ENCODE measurements at places on chromosomes 1 and 21.

DNA sequence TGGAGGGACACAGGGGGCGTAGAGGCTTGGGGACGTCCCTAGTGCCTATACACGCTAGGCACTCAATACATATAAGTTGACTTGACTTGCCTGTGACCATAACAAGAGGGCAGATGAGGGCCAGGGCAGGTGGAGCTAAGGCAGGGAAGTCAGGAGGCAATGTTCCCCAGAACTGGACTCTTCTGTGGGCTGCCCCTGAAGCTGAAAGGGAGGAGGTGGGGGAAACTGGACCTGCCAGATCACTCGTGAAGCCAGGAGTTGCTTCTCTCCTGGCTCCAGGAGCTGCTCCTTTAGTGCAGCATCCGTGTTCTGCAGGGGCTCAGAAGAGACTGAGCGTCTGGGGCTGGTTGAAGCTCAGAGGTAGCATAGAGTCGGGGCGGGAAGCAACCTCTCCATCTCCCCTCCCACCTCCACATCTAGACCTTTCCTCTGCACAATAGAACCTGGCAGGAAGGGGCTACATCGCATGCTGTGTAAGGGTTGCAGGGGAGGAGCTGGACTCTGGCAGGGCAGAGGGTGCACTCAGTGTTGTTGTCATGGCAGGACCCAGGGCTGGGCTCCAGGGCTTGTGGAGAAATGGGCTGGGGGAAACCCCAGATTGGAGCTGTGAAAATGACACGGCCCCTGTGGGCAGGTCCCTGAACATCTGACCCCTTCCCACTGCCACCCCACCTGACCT, 2.9 kb upstream of the SEMA4A start:
- DNase-seq = no peak

GRCh38 chr1:112533029-112533428, 24.3 kb downstream of the WNT2B start:
- DNase-seq = no peak

DNA sequence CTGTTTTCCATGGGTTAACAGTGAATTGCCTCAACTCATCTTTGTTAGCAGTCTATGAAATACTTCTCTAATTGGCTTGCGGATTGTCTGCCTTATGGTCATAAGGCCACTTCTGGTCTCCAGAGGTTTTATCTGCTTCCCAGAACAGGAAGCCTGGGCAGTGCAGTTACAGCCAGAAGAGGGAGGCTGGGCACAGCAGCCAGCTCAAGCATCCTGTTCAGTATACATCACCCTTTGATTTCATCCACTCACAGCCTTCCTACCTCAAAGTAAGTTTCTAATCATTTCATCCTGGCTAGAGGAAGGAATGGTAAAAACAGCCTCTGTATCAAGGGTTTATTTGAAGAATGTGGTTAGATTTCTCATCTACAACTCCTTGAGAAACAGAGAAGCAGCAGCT, 311.5 kb upstream of the DEPDC1 start:
- DNase-seq = no peak

DNA sequence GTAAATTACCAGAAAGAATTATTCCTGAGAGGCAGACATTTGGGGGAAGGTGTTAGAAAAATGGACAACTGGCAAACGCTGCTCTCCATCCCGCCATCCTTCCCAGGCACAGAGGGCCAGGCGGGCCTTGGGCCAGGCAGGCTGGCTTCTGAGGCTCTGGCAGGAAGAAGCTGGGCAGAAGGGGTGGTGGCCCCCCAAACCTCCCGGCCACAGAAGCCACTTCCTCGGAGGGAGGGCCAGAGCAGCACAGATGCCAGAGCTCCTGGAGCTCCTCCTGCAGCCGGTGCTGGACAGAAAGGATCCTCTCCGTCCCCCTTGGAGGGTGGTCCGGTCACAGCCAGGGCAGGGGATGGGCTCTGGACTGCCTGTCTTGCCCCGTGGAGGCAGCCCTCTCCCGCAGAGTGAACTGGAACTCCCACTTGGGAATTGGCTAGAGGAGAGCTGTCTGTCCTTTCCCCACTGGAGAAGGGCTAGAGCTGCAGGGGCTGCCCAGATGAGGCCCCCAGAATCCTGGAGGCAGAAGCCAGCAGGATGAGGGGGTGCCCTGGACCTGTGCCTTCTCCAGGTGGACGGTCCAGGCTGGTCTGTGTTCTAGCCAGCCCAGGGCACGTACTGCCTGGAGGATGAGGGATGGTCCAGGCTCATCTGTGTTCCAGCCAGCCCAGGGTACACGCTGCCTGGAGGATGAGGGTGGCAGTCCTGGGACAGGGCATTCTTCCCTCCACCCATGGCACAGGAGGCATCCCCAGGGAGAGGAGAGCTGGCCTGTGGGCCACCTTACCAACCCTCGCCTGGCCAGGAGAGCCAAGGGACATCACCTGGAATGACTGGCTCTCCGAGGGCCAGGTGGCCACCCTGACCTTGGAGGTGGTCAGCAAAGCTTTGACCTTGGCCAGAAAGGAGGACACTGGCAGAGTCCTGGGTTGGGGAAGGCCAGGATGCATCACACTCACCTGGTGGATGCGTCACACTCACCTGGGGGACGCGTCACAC, 47.4 kb upstream of the ACTRT2 start:
- no peak for DNase-seq

DNA sequence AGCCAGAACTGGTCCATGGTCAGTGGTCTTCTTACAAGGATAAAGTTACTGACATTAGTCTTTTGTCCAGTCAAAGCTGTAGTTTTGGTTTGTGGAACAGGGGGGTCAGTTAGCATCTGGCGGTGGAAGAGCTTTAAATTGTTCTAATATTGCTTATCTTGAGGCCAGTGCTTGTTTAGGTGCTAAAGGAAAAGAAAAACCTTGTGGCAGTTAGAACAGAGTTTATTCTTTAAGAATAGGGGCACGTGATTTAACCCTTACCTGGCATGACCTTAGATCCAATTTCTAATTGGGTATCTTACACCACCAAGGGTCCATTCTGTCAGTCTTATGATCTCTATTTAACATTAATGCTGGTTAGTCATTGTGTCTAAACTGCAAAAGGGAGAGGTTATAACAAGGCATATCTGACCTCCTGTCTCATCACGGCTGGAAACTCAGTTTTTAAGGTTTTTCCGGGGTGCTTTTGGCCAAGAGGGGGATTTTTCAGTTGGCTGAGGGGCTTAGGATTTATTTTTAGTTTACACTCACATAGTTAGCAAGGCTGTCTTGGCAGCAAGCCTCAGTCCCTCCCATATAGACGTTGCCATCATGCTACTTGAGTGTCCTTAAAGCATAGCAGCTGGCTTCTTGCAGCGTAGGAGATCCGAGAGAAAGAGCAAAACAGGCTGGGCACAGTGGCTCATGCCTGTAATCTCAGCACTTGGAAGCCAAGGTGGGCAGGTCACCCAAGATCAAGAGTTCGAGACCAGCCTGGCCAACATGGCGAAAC, 60.1 kb upstream of the FAM89A start:
- DNase-seq = no peak
